ENCODE measurements at places on chromosomes 13 and 19.

GRCh38 chr13:30619731-30620130 lies 2.0 kb downstream of the USPL1 start:
- no peak for DNase-seq

DNA sequence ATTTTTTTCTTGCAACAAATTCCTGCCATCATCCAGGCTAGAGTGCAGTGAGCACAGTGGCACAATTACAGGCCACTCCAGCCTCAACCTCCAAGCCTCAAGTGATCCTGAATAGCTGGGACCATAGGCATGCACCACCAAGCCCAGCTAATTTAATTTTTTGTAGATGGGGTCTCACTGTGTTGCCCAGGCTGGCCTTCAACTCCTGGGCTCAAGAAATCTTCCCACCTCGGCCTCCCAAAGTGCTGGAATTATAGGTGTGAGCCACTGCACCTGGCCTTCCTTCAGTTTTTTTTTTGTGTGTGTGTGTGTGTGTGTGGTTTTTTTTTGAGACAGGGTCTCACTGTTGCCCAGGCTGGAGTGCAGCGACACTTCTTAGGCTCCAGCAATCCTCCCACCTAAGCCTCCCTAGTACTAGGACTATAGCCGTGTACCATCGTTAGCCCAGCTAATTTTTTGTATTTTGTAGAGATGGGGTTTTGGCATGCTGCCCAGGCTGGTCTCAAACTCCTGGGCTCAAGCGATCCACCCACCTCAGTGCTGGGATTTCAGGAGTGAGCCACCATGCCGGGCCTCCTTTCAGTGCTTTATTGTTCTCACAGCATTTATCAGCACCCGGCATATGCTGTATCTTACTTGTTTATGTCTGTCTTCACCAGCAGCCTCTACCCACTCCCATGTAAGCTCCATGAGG lies 5.9 kb upstream of the SRRM5 start:
- DNase-seq: no peak

- DNase-seq: no peak
These were observed 164.6 kb upstream of the TSHZ3 start for GRCh38 chr19:31513841-31514240.

DNA sequence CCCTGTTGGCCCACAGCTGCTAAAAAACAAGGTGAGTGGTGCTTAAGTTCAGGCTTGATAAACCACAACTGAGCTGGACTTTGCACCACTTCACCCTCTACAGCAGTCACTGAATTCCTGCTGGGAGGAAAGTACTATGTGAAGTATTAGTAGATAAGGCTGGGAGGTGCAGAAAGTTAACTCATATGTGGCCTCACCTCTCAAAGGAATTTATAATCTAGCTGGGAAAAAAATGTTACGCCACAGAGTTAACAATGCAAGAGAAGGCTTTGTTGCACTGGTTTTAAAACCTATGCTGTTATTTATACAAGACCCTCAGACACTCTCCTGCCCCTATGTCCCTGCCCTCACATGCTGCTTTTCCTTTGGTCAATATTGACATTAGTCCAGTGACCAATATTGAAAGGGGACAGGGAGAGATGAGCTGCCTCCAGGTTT lies 60.9 kb downstream of the LIG4 start:
- DNase-seq: no peak

GRCh38 chr13:60163478-60164233 lies at the start of gene DIAPH3:
TSS of gene DIAPH3 (minus strand) at chr13:60163928. CDS start at chr13:60163766, 162 bp downstream.
- DNase-seq: peak; percentile 98

DNA sequence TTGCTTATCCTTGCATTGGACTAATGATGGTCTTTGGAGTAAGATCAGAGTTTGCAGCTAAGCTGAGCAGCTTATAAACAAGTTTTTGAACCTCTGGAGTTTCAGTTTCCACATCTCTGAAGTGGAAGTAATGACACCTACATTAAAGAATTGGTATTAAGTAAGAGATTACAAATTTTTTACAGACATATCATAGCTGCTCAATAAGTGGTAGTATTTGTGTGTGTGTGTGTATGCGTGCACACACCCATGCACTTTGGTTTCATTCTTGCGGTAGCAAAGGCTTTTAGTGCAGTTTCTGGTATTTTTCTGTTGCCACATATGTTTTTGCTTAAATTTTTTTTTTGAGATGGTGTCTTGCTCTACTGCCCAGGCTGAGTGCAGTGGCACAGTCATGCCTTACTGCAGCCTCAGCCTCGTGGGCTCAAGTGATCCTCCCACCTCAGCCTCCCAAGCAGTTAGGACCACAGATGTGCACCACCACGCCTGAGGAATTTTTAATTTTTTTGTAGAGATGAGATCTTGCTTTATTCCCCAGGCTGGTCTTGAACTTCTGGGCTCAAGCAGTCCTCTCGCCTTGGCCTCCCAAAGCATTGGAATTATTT lies 4.5 kb downstream of the NAA16 start:
- DNase-seq: no peak

DNA sequence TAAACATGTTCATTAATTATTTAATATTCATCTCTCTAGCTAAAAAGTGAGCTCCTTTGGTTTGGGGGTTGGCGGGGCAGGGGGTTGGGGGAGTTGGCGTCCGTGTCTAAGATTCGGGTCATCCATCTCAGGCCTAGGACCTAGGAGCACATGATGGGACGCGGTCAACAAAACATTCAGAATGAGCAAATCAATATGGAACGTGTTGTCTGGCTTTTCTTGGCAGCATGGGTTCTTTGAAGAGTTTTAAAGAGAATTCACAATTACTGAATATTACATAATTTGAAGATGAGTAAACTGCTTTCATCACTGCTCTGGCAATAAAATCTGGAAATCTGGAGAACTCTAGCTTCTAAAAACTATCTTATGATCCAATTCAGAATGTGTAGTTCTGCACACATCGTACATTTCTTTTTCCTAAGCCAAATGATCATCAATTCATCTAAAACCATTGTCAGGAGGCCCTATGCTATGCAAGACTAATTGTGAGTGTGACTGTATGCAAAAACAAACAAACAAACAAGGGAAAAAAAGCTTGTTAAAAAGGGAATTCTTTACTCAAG lies 5.4 kb upstream of the ARGLU1 start:
- no peak for DNase-seq

DNA sequence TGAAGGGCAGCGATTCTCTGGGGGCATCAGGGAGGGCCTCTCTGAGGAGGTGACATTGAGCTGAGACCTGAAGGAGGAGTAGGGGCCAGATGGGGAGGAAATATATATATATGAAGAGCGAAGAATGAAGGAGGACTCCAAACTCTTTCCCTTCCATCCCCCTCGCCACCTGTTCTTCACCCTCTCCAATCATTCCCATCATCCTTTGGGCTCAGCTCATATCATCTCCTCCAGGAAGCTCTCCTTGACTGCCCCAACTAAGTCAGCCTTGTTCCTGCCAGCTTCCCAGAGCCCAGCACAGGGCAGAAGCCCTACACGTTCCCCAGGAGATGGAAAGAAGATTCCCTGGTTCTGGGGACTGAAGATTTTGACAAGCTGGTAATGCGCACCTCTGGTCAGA lies 33.0 kb upstream of the SEMA6B start:
- DNase-seq: no peak

- no peak for DNase-seq
These were observed 4.4 kb downstream of the CRTC1 start for GRCh38 chr19:18687740-18688465.

DNA sequence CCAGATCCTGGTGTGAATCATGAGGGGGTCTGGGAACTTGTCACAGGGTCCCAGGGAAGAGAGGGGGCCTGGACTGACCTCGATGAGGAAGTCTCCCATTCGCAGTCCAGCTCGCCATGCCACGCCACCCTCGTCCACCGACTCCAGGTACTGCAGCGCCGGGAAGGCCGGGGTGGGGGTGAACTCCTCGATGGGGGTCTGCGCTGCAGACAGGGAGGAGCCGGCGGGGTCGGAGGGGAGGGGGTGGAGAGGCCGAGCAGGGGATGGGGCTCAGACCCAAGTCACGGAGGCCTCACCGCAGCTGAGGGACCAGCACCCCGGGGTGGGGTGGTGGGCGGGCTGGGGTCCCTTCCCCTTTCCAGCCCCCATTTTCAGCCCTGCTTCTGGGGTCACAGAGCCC lies 30.8 kb downstream of the SHANK1 start:
- DNase-seq: no peak

DNA sequence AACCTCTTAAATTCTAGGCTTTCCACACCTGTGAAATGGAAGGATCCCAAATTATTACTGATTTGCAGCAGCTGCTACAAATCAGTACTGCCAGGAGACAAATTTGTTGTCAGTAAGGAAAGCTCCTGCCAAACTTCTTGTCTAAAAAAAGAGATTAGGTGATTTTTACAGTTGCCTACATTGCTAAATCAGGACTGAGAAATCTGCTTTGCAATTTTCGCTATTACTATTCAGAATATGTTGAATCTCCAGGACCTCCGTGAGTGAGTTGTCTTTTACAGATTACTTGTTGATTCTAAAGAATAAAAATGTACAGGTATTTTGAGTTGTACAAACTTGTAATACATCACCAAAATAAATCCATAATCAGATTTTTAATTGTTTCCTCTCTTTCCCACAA lies 1815.9 kb downstream of the PCDH9 start:
- DNase-seq: no peak

- no peak for DNase-seq
These were observed 48.4 kb downstream of the KCTD12 start for GRCh38 chr13:76837801-76838200.

GRCh38 chr19:35126624-35126959 lies 8.3 kb downstream of the LGI4 start:
- DNase-seq: no peak

DNA sequence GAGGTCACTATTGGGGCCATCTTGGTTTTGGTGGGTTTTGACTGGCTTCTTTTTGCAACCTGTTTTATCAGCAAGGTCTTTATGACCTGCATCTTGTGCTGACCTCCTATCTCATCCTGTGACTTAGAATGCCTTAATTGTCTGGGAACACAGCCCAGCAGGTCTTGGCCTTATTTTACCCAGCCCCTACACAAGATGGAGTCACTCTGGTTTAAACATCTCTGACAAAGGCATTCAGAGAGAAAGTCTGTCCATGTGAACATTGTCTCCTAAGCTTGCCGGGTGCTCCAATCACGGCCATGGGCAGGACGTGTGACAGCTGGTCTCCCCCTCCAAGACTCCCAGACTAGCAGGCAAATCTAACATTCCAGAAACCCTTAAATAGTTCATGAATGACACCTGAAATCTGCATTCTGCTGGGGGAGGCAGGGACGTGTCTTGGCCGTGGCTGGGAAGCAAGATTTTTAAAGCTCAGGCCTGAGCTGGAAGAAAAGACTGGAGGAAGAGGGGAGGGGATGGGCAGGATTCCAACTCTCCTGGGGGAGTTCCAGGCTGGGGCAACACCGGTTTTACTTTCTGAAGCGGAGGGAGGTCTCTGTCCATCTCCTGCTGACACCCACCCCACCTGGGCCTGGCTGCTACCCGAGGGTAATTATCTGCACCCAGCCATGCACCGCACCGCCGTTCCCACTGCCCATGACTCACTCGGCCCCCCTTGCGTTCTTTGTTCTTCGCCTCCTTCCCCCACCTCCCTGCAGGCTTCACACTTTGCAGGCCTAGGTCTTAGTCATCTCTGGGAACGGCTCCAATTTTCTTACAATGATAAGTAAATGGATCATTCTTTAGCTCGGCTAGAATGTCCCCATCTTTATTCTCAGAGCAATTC lies 11.6 kb upstream of the OR1M1 start:
- no peak for DNase-seq

DNA sequence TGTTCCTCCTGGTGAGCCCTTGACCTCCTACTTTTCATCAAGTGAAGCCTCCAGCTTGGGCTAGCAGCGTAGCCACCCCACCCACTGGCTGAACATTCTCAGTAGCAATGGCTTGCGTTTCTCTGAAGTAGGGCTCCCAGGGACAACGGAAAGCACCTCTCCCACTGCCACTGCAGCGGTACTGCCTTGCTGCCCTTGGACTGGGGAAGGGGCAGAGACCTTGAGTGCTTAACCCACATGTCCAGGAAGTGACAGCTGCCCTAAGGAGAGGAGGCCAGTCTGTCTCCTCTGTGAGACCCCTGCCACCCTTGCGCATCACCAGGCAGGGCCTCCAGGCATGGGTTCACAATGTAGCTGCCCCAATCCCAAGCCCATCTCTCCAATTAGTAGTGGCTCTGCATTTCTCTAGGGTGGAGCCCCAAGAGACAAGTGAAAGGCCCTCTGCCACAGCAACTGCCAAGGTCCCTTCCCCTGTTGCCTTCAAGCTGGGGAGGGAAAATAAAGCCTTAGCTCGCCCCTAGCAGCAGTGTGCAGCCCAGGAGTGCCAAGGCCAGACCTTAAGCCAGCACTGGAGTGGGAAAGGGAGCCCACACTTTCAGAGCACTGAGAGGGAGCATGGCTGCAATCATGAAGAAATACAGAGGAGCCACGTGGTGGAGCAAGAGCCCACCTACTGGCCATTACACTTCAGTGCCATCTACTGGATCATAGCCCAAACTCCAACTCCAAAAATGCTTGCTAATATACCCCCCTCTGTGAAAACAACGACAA lies 175.9 kb upstream of the TRPC4 start:
- DNase-seq: no peak

- DNase-seq: no peak
These were observed 313.4 kb upstream of the TMTC4 start for GRCh38 chr13:100987948-100988347.

DNA sequence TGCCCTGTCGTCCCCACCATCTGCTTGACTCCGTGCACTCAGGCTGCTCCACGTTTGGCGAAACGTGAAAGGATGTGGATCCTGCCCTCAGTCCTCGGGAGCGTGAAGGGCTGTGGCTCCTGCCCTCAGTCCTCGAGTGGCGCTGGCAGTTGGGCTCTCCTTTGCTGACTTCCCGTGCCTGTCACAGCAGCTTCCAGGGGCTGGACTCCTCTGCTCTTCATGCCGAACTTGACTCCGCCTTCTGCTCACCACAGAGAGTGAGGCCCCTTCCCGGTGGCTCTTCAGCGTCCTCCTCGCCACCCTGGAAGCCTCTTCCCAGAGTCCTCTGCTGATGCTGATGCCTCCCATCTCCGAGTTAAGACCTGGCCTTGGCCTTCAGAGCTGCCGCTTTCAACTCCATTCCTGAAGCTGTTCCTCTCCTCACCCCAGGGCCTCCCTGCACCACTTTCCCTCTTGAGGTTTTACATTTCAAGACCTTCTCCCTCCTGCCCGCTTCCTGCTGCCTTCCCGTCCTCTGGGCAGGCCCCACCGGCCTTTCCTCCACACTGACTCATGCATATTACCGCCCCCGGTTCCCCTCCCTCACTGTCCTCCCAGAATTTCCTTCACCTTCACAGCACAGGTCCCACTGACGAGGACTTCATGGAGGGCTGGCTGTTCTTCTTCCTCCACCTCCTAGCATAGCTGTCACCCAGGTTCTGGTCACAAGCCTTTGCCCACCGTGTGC lies 111.7 kb downstream of the SHISA2 start:
- DNase-seq: no peak

All from activated CD4-positive, alpha-beta T cell treated with anti-CD3 and anti-CD28 coated beads, Interleukin-2, Interleukin-6, amounts not matched to agents 100 ng/mL and 50 ng/mL, durations not matched to agents 16 hours and 8 hours (primary cell).